ELF-1 (cell line): ENCODE measurements at places on chromosomes 11 and 22.

DNA sequence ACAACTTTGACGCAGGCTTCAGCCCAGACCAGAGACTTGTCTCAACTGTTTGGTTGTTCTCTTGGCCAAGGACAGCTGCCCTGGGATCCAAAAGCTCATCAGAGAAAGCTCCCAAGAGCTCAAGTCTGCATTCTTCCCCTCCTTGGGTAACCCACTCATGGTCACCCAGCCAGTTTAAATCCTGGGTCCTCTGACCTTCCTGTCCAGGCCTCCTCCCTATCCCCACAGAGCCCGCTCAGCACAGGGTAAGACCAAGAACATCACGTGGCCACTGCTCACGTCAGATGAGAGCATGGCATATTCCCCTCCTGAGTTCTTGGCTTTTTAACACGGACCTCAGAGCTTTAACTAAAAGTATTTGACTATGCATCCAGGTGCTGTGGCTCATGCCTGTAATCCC is 25.8 kb downstream of the TSKU start:
- no peak for DNase-seq

DNA sequence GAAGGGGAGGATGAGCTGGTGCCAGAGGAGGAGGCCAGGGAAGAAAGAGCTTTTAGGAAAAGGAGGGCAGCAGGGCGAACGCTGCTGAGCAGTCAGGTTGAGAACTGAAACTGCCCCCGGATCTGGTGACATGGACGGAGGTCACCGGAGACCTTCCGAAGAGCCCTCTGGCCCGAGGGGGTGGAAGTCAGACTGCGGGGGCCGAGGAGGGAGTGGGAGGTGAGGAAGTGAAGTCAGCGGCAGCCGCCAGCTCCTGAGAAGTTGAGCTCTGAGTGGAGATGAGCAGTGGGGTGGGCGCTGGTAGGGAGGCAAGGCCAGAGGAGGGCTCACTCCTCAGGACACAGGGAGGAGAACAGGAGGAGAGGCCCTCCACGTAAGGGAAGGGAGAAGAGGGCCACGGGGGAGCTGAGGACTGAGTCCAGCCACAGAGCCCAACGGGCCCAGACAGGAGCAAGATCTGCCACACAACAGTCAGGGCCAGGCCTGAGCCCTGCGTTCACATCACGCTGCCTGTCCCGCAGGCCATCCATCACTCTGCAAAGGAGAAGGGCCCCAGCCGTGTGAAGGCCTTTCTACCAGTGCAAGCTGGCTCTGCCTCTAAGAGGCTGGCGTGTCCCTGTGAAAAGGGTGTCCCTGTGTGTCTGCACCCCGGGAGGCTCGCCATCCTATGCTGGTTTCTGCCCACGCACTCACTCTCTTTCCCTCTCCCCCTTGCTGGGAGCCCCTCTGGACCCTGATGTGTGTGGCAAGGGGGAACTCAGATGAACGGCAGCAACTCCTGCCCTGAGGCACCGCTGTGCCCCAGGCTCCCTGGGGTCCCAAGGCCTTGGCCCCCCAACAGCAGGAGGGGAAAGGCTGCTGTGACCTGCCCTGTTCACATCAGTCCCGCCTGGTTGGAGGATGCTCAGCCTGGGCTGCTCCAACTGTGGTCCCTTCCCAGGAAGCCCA is 19.0 kb upstream of the LRRC32 start:
- DNase-seq = peak; percentile 44

GRCh38 chr11:123195188-123196059 is at the start of gene CLMP:
CLMP (minus strand) TSS chr11:123195248; CDS start chr11:123194940, 308 bp downstream.
- peak; percentile 68 for DNase-seq

GRCh38 chr22:20656902-20657836 is 116.7 kb upstream of the SERPIND1 start:
- no peak for DNase-seq

- no peak for DNase-seq
These were observed 213.2 kb downstream of the TTC28 start for GRCh38 chr22:28466399-28466798.

GRCh38 chr22:27300536-27301285 is 500.8 kb downstream of the MN1 start:
- DNase-seq = no peak
